ENCODE measurements at places on chromosomes 2 and 18.

GRCh38 chr2:216348756-216349308 lies 23.5 kb downstream of the MARCHF4 start:
- no peak for DNase-seq

GRCh38 chr2:101795033-101795432 lies 97.5 kb downstream of the MAP4K4 start:
- no peak for DNase-seq

DNA sequence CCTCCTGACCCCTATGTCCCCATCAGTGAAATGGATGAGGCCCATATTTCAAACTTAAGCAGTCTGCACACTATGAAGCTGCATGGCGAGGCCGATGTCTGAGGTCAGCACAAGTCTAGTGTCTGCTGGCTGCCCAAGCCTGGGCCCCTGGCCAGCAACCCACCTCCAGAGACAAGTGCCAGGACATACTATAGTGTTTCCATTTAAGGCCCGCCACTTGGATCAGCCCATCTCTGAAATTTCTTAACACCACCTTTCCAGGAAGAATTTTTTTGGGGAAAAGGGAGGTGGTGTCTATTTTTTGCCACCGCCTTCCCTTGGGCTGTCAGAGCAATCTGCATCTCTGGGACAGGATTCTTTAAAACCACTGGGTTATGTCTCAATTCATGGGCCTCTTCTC lies 1.8 kb downstream of the ACVR1 start:
- no peak for DNase-seq

GRCh38 chr2:15640261-15640711 lies 48.6 kb downstream of the DDX1 start:
- DNase-seq = no peak

DNA sequence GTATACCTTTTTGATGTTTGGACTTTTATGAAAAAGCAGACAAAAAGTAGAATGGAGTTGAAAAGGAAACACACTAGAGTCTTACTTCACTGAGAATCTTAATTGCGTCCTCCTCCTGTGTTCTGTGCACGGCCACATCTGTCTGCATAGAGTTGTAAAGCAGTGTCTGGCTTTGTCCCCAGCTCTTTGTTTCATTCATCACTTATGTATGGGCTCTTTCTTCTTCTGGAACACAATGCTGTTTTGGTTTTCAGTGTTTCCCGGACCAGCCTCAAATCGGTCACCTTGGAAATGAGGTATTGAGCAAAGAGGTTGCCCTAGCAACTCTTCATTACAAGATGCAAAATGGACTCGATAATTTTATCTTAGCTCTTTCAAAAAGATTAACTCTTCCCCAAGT lies 104.3 kb upstream of the CNGA3 start:
- DNase-seq = no peak

DNA sequence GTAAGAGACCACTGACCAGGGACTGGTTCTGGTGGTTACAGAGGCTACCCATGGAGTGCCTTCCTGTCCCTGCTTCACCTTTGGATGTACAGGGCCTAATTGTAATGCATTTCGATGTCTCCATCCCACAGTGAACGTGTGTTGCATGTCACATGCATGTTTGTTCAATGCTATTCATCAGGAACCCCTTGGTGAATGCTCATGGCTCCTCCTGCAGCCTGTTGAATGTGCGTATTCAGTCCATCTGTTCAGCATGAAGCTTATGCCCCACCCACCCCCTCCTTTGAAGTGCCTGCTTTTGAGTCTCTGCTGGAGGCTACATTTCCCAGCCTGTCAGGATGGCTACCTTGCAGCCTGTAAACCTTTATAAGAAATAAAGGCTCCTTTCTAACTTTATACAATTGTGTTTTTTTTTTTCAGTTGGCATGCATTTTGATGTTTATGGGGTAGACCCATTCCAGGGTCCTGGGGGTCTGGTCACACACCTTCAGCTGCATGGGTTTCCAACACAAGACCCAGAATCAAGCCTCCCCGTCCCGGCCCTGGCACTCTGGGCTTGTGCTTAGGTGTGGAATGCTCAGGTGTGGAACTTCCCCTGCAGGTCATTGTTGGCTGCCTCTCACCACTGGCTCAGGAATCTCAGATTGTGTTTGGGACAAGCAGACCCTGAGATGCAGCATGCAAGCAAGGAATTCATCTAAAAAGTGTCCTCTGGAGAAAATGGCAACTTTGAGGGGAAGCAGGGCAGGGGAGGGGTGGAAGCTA lies 238.8 kb upstream of the HDAC4 start:
- no peak for DNase-seq

Data from stimulated activated CD4-positive, alpha-beta T cell treated with anti-CD3 and anti-CD28 coated beads, Interleukin-4, amount 100 ng/mL, for 48 hours (primary cell).